NCI-H82 (cell line): ENCODE measurements at places on chromosomes 13 and 19.

DNA sequence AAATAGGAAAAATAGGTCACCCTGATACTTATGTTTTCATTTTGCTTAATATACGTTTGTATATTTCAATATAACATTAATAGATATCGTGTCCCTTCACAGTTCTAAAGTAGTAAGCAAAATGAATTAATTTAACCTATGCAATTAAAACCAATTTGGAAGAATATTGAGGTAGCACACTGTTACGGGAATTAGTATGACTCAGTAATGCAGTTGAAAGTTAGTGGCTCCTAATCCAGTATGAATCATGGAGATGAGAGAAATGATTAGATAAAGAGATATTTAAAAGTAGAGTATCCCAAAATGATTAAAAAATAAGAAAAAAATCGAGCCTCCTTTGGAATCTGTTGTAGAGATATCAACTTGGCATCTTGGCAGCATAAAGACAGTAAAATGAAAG lies 177.0 kb upstream of the SLITRK6 start:
- DNase-seq, result no peak

DNA sequence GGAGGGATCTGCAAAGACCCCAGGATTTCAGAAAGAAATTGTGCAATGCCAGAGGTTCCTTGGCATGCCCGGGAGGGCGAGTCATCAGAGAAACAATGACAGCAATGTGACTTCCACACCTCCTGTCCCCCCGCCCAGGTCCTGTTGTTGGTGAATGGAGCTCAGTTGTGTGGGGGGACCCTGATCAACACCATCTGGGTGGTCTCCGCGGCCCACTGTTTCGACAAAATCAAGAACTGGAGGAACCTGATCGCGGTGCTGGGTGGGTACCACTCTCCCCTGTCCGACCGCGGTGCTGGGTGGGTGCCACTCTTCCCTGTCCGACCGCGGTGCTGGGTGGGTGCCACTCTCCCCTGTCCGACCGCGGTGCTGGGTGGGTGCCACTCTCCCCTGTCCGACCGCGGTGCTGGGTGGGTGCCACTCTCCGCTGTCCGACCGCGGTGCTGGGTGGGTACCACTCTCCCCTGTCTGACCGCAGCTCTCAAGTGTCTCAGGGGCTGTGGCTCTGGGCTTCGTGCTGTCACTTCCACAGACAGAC lies 5.2 kb upstream of the F10 start:
- no peak for DNase-seq

DNA sequence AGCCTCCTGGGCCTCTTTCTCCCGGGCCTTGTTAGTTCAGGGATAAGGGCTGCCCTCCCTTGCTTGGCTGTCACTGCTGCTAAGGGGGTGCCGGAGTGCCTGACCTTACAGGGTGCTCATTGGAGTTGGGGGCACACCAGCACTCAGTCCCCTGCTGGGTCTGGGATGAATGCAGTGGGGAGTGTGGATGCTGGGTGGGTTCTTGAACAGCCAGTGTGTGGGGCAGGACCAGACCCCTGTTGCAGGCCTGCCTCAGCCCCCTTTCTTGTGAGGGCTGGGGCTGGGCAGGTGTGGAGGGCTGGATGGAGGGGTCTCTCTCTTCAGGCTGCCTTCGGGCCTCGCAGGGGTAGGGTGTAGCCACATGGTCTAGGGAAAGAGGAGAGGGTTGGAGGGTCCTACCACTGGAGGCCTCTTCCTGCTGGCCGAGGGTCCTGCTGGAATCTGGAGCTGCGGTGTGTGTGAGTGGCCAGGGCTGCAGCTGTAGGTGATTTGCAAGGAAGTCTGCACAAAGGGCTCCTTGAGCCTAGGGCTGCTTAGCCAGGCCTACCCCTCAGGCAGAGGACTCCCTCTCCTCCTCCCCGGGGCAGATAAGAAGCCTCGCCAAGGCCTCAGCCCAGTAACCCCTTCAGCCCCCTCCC lies 3.2 kb downstream of the CEBPA start:
- no peak for DNase-seq

- DNase-seq, result no peak
These were observed 170.0 kb downstream of the COL4A1 start for GRCh38 chr13:110136660-110137585.

GRCh38 chr19:28103921-28104320 lies 1109.0 kb downstream of the UQCRFS1 start:
- no peak for DNase-seq

DNA sequence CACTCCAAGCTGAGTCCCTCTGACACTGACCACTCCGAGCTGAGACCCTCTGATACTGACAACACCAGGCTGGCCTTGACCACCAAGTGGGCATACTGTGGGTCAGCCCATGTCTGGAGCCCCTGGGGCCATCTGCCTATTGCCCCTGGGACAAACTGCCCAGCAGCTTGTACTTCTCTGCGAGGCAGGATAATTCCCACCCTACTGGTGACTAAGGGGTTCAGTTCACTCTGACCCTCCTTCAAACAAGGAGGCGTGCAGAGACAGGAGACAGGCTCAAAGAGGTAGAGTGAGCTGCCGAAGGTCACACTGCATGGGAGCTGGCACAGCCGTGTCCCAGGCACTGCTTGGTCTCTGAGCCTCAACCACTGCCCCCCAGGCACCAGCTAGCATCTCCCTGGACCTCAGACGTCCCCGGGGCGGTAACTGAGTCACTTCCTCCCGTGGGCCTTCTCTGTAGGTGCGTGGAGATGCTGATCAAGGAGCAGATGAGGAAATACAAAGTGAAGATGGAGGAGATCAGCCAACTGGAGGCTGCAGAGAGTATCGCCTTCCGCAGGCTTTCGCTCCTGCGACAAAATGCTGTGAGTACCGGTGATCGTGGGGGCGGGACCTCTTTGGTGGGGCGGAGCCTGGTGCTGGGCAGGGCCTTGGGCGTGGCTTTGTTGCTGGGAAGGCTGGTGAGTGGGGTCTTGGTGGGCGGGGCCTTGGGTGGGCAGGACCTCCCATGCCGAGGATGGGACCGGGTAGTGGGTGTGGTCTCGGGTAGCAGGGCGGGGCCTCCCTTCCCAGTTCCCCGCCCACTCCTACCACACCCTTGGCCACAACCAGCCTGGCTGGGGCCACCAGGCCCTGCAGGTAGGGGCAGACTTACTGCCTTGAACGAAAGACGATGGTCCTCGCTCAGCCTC lies 5.8 kb upstream of the USE1 start:
- peak; percentile 97 for DNase-seq

- DNase-seq, result no peak
These were observed 5.4 kb downstream of the MTMR6 start for GRCh38 chr13:25281935-25282332.

DNA sequence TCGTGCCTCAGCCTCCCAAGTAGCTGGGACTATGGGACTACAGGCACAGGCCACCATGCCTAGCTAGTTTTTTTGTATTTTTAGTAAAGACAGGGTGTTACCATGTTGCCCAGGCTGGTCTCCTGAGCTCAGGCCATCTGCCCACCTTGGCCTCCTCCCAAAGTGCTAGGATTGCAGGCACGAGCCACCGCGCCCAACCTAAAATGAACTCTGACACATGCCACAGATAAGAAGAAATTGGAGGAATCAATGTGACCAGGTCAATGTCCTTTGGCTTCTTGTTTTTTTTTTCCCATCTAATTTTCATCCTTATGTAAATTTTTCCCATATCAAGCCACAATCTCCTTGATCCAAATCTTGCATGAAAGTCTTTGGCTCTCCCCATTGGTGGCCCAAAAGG lies 68.1 kb upstream of the SOX21 start:
- DNase-seq, result no peak

DNA sequence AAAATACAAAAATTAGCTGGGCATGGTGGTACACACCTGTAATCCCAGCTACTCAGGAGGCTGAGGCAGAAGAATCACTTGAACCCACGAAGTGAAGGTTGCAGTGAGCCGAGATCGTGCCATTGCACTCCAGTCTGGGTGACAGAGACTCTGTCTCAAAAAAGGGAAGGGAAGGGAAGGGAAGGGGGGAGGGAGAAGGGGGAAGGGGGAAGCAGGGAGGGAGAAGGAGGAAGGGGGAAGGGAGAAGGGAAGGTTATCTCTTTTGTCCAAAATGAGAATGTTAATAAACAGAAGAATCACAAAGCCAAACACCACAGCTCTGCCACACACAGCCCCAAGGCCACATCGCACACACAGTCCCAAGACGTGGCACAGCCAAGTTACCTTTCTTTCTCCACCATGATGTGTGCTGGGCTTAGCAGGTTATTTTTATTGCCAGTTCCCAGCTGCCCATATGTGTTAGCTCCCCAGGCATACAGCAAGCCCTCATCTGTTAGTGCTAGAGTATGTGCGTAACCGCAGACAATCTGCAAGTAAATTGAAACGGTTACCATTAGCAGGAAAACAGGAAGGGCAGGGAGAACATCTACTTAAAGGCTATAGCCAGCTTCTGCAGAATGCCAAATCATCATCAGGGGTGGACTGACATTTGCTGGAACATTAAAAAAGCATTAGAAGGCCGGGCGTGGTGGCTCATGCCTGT lies 34.3 kb downstream of the RCBTB1 start:
- no peak for DNase-seq

DNA sequence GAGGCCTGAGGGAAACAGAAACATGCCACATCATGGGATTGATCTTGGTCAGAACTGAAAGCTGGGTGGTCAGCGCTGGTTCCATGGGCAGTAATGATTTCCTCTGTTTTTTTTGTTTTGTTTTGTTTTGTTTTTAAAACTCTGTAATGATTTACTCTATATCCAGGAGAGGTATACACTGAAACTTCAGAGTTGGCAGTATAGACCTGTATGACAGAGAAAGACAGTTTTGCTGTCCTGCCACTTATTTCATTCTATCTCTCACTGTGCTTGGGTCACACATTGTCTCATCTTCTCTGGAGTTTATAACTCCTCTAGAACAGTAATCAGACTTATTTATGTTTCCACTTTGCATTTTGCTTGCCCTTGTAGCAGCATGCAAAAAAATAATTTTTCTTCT lies 105.1 kb upstream of the SLITRK1 start:
- DNase-seq, result no peak

- DNase-seq, result no peak
These were observed 351.5 kb downstream of the KLF12 start for GRCh38 chr13:73782450-73783449.

- no peak for DNase-seq
These were observed 661 bp downstream of the PALM3 start for GRCh38 chr19:14061081-14061749.

- no peak for DNase-seq
These were observed 41.4 kb upstream of the IGSF23 start for GRCh38 chr19:44571830-44572580.

GRCh38 chr19:12224676-12225075 lies 61.8 kb downstream of the ZNF136 start:
- DNase-seq, result no peak

DNA sequence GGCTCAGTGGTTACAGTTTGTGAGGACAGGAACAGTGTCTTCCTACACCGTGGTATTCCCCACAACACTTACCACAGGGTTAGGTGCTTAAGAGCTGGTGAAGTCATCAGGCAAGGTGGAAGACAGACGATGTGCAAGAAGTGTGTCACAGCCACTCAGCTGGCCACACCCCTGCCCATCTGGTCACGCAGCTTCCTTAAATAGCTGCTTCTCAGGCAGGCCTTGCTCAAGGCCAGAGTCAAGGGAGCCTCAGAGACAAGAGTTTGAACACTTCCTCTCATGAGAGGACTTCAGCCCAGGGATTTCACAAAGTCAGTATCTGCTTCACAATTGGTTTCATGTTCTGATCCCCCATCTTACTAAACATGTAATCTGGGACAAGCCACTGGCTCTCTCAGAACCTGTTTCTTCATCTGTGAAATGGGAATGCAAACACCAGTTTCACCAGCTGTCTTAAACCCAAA lies 80.3 kb upstream of the FRY start:
- DNase-seq, result peak; percentile 82

- no peak for DNase-seq
These were observed 382.8 kb upstream of the ZNF507 start for GRCh38 chr19:31962561-31962996.

DNA sequence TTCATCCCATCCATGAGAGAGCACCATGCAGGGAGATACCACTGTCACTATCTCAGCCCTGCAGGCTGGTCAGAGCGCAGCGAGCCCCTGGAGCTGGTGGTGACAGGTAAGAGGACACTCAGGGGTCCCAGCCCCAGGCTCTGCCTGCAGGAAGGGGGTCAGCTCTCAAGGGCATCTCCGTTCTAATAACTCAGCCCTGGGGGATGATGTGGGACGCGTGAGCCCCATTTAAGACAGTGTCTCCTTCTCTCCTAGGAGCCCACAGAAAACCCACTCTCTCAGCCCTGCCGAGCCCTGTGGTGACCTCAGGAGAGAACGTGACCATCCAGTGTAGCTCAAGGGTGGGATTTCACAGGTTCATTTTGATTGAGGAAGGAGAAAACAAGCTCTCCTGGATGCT lies 15.5 kb upstream of the KIR3DL3 start:
- no peak for DNase-seq

DNA sequence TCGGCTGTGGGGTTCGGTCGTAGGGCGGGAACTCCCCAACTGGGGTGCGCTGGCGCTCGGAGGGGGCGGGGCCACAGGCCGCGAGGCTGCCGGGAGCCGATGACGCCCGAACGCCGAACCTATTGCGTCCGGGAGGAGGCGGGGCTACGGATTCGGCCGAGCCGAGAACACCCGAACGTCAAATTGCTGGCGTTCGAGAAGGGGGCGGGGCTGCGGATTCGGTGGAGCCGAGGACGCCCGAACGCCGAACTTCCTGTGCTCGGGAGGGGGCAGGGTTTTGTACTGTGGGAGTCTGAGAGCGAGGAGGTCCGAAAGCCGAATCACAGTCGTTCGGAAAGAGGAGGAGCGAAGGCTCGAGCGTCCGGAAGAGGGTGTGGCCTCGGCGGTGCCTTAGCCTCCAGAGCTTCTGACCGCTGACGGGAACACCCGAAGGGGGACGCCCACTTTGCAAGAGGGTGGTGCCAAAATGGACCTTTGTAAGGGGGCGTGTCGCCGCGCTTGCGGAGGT lies 551 bp upstream of the TSEN34 start:
- peak; percentile 99 for DNase-seq

DNA sequence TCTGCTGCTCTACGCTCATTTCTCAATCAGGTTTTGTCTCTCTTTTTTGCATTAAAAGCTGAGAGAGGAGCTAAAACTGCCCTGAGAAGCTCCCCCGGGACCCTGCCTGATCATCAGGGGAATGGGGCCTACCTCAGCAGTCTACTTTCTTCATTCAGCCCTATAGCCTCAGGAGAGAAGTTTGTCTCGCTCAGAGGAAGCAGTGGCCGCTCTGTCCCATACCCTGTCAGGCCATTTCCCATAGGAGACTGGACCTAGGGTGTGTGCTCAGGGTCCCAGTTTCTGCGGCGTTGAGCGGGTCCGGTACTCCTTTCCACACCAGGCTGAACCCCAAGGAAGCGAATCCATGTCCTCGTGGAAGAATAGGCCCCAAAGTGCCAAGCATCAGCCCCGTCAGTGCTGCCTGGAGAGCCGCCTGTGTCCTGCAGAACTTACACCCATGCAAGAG lies 21.7 kb downstream of the UBE2L5 start:
- no peak for DNase-seq

- DNase-seq, result no peak
These were observed 13.2 kb upstream of the ZNF536 start for GRCh38 chr19:30358821-30359580.

- DNase-seq, result peak; percentile 50
These were observed 6.1 kb downstream of the ZNF700 start for GRCh38 chr19:11931051-11931450.
